ENCODE measurements at places on chromosomes 6 and 20.

- no peak within 1 kb of the TSS for H3K27ac ChIP-seq
- H3K27me3 ChIP-seq = no peaks in the 10 kb centered on the region
- no peak for DNase-seq
- H3K4me3 ChIP-seq = peak within 1 kb of the TSS; percentile 81
- no peaks in the 10 kb centered on the region for H3K36me3 ChIP-seq
Measured at GRCh38 chr6:70956451-70957283, at the start of gene B3GAT2. TSS of gene B3GAT2 (minus strand) at chr6:70957060. CDS start at chr6:70956429, 631 bp downstream.

- peaks cover 29% of the 10 kb centered on the region for H3K27me3 ChIP-seq
- DNase-seq = no peak
- no peak overlapping the region for H3K27ac ChIP-seq
- H3K4me3 ChIP-seq = no peak overlapping the region
Measured at GRCh38 chr20:38726804-38727606, 2.7 kb downstream of the SLC32A1 start.

DNA sequence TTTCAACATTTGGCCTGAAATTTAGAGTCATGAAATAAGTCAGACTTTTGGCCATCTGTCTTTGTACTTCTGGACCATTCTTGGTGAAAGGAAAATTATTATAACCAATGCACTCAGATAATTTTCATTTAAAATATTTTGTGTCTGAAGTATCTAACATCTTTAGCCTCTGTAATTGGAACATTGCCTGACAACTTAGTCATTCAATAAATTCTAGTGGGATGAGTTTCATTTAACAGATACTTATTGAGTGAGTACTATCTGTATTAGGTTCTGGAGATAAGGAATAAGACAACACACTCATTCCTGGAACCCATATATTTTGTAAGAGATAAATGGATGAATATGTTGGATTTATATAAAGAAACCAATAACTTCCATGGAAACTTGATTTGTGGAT lies 536.0 kb downstream of the BCKDHB start:
- no peak overlapping the region for H3K4me3 ChIP-seq

DNA sequence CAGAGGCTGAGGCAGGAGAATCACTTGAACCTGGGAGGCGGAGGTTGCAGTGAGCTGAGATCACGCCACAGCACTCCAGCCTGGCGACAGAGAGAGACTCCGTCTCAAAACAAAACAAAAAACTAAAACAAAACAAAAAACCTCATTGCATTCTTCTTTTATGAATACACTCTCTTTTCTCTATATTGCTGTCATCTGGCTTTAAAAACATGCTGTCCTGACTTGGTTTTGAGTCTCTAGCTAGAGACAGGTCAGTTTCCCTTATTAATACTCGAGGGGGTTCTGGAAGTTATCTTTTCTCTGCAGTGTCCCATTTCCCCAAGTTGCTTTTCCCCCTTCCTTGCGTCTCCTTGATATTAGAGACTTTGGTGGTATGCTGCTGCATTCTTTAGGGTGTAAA lies 50.9 kb downstream of the RIOK1 start:
- H3K27ac ChIP-seq = no peak overlapping the region
- H3K4me3 ChIP-seq = no peak overlapping the region
- H3K36me3 ChIP-seq = no peaks in the 10 kb centered on the region
- no peak for DNase-seq

- H3K4me1 ChIP-seq = no peaks in the 10 kb centered on the region
- H3K36me3 ChIP-seq = no peaks in the 10 kb centered on the region
- no peak overlapping the region for H3K27ac ChIP-seq
- no peak for DNase-seq
- H3K27me3 ChIP-seq = no peaks in the 10 kb centered on the region
Measured at GRCh38 chr6:6332811-6333244, 12.4 kb upstream of the F13A1 start.

DNA sequence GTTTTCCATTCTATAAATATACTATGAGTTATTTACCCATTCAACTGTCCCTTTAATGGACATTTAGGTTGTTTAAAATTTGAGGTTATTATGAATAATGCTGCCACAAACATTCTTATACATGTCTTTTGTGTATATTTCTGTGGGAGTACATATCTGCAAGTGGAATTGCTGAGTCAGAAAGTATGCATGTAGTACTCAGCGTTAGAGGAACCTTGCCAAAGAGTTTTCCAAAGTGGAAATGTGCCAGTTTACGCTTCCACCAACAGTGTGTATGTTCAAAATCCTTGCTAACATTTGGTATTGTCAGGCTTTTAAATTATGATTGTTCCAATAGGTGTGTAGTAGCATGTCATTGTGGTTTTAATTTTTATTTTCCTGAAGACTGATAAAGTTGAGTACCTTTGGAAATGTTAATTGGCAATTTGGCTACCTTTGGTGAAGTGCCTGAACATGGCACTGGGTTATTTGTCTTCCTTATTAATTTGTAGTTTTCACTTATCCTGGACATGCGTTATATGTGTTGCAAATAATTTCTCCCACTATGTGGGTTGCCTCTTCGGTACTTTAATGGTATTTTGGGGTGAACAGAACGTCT lies 341.2 kb downstream of the CD83 start:
- DNase-seq = no peak
- no peak overlapping the region for H3K4me3 ChIP-seq
- peaks cover 12% of the 10 kb centered on the region for H3K4me1 ChIP-seq
- no peaks in the 10 kb centered on the region for H3K27me3 ChIP-seq
- H3K27ac ChIP-seq = no peak overlapping the region

DNA sequence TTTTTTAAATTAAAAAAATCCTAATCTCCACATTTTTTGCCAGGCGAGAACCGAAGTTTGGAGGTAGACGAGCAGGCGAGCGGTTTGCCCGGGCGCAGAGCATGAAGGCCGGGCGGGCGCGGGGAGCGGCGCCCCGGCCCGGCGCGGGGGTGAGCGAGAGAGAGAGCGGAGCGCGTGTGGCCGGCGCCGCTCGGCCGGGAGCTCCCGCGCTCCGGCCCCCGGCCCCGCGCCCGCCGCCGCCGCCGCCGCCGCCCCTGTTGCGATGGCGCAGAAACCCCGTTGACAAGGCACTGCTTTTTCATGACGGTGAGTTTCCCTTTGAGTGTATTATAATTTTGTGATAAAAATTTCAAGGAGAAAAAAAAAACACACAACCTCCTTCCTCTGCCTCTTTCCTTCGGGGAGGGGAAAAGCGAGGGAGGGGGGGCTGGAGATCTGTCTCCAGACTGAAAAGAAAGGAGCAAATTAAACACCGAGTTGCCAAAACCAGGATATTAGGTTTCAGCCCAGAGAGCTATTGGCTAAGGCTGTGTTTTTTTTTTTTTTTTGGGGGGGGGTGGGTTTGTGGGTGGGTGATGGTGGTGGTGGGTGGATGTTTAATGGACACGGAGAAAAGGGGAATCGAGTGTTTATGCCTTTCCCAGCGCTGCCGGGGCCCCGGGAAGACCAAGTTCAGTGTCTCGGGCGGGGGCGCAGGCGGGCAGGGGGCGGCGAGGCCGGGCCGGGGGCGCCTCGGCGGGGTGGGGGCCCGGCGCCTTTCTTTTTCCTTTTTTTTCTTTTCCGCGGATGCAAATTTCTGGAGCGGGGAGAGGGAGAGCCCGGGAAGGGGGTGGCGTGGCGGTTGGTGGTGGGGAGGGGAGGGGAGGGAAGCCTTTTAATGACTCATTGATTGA lies at the start of gene BICRAL:
Gene BICRAL, plus strand, starts transcription at position 257 of the 893 bp plus-strand sequence. CDS start 39,971 bp downstream, outside the sequence.
- peak within 1 kb of the TSS; percentile 89 for H3K4me3 ChIP-seq
- no peaks in the 10 kb centered on the region for H3K27me3 ChIP-seq
- H3K27ac ChIP-seq = peak within 1 kb of the TSS; percentile 100
- peaks cover 22% of the 10 kb centered on the region for H3K4me1 ChIP-seq
- no peaks in the 10 kb centered on the region for H3K36me3 ChIP-seq

DNA sequence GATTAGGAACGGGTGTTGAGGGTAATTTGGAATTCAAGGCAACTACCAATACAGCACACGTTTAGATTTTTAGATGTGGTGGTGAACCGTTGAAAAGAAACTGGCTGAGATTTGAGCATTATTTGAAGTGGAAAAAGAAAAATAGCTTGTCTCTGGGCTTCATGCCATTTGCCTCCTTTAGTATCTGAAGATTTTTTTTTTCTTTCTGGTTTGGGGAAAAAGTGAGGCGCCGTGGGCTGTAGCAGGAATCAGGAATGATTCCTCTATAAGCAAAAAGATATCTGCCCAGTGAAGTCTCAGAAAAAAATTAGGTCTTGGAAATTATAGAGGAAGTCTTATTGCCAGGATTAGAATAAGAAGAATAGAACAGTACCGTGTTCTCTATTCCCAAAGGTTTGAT lies 88.5 kb downstream of the RPS12 start:
- no peaks in the 10 kb centered on the region for H3K4me1 ChIP-seq
- DNase-seq = no peak
- no peak overlapping the region for H3K4me3 ChIP-seq
- no peaks in the 10 kb centered on the region for H3K27me3 ChIP-seq
- no peak overlapping the region for H3K27ac ChIP-seq

- no peaks in the 10 kb centered on the region for H3K4me1 ChIP-seq
- H3K27ac ChIP-seq = no peak overlapping the region
Measured at GRCh38 chr6:157157258-157157657, 166.1 kb downstream of the TMEM242 start.

GRCh38 chr20:56985066-56985685 lies 281.3 kb downstream of the BMP7 start:
- no peaks in the 10 kb centered on the region for H3K27me3 ChIP-seq
- H3K27ac ChIP-seq = no peak overlapping the region
- no peaks in the 10 kb centered on the region for H3K4me1 ChIP-seq
- no peak overlapping the region for H3K4me3 ChIP-seq

GRCh38 chr6:2799936-2800527 lies 34.8 kb downstream of the WRNIP1 start:
- H3K27me3 ChIP-seq = no peaks in the 10 kb centered on the region
- H3K4me3 ChIP-seq = no peak overlapping the region
- no peak overlapping the region for H3K27ac ChIP-seq
- DNase-seq = no peak

DNA sequence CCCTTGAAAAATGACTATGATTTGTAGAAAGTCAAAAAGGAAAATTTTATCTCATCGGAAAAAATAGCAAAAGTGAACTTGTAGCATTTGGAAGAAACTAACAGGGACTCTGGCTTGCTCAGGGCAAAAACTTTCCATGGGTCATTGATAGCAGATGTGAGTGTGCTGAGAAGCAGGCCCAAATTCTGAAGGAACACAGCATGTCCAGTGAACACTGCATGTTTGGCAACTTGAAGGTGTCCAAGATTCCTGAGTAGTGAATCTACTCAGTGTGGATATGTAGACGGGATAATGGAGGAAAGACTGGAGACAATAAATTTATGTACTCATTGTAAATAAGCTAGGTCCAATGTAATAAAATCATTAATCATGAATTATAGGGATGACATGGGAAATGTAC lies 8.2 kb downstream of the SLC17A2 start:
- H3K27me3 ChIP-seq = no peaks in the 10 kb centered on the region
- peaks cover 2% of the 10 kb centered on the region for H3K4me1 ChIP-seq
- H3K36me3 ChIP-seq = no peaks in the 10 kb centered on the region
- H3K27ac ChIP-seq = peak overlapping the region; percentile 34
- no peak overlapping the region for H3K4me3 ChIP-seq
- peak; percentile 6 for DNase-seq

DNA sequence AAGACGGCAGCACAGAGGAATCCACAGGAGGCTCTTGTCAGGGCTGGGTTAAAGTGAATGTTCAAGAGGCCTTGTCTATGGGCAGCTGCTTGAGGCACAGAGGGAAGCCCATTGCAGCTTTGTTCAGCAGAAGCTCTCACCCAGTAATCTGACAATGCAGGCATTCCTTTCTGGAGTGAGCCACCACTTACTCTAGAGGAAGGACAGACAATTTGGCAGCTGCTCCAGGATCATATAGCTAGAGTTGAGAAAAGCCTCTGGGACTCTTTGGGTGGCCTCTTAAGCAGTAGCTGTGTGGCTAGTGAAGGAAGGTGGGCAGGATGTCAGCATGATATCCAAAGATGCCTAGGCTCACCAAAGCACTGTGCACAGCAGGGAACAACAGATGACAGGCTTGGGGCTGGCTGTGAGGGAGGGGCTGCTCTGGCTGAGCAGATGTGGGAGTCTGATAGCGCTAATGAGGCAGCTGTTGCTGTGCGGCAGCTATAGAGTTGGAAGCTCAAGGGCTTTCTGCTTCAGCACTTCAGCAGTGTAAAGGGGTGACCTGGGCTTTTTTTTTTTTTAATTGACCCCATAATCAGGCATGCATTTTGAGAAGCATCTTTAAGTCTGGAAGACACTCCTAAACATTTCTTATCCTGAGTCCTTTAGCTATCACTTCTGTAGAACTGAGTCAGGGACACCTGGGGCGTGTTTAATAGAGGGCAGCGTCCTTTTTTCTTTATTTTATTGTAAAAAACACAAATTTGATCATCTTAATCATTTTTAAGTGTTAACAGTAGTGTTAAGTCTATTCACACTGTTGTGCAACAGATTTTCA lies 27.2 kb downstream of the CMTR1 start:
- H3K4me3 ChIP-seq = no peak overlapping the region
- DNase-seq = no peak
- no peaks in the 10 kb centered on the region for H3K27me3 ChIP-seq
- H3K27ac ChIP-seq = no peak overlapping the region
- peaks cover 53% of the 10 kb centered on the region for H3K36me3 ChIP-seq
